Kidney epithelial cell (primary cell): ENCODE measurements at places on chromosomes 3 and 15.

DNA sequence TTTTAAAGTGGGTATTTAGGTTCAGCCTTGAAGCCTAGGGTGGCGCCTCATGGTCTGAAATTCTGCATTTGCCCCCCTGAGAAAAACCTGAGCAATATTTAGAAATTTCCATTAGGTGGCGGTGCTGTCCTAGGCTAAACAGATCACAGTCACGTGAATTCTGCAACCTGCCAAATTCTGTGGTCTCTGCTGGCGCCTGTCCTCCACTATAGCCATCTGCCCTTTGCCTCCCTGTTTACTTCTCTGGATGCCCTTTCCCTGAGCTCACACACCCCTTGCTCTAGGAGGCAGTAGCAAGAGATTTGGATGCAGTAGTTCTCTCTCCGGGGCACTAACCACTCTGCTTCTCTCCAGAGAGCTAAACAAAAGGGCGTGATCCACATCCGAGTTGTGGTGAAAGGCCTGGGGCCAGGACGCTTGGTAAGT lies 9.1 kb downstream of the MRPS11 start:
- no peak for DNase-seq

DNA sequence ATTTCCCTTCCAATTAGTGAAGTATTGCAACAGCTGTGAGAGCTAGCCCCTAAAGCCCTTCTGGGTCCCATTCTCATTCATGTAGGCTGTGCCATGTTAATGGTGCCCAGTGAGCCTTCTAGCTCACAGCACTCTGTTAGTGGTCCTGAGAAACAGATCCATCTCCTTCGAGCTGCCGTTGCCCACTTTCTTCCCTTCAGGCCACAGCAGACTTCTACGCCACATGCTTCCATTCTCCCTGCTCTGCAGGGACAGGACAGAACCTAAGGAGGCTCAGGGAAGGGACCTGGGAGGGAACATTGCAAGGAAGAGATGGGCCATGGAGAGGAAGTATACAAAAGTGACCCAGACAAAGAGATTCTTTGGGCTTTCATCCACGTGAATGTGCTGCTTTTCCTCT lies 11.7 kb upstream of the STARD5 start:
- no peak for DNase-seq

GRCh38 chr3:64276131-64276530 lies 50.9 kb upstream of the PRICKLE2 start:
- no peak for DNase-seq

DNA sequence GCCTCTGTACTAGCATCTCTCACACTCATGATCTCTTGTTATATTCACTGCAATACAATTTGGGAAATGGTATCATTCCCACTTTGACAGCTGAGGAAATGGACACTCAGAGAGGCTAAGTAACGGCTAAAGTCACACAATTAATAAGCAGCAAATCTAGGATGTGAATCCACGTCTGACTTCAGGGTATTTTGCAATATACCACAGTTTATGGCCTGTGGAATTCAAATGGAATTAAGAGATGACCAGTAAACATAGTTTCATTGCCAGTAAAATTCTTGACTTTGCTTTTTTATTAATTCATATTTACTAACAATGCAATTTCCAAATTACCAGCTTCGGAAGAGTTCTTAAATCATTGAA lies 61.1 kb downstream of the CCNL1 start:
- DNase-seq, result no peak

GRCh38 chr3:169172535-169172934 lies 491.0 kb downstream of the MECOM start:
- DNase-seq, result no peak

DNA sequence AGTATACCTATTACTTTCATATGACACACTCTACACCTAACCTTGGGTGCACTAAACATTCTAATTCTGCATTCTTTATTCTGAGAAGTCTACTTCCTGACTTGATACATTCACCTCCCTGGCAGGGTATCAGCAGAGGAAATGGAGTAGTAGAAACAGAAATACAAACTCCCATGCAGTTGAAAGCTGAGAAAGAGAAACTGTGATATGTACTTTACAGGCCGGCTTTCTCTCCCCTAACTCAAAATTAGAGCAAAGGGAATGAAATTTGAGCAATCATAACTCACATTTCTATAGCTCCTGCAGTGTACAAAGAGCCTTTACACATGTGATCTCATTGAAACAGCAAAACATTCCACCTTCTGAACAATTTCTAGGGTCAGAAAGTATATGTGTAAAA lies 135.5 kb upstream of the COL8A1 start:
- DNase-seq, result no peak

GRCh38 chr3:118809696-118810498 lies 224.7 kb downstream of the IGSF11 start:
- no peak for DNase-seq

DNA sequence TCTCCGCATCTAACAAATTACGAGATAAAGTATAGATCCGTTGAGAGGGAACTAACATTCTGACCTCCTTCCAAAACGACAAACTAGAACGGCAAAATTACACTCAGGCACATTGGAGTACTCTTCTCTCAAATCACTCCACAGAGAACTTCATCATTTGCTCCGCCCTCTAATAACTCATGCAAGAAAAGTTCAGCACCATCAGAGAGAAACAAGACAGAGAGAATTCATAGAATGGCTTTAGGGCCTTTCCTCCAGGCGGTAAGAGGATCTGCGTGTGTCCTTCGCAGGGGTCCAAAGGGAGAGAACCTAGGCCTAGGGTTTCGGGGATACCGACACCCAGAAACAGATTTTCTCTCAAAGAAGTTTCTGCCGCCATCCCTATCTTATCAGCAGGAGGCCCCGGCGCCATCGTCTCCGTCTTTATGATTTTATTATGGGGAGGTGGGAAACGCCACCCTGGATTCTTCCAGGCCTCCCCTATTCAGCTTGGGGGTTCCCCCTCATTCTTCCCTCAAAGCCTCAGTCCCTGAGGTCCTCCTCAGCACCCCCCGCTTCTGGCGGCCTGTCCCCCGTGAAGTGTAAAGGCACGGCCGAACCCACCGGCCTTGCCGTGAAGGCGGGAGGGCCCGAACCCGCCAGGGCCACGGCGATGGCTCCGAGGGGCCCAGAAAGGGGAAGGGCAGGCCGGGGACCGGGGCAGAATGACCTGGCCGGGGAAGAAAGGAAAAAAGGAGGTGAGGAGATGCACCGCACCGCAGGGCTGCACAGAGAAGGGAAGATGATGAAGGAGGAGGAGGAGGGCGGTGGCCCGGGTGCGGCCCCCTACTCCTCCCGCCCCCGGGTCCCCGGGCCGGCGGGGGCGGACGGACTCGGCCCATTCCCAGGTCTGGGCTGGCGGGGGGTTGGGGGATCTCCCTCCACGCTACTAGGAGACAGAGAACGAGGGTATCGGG lies 768 bp downstream of the UBXN7 start:
- DNase-seq, result peak; percentile 47

DNA sequence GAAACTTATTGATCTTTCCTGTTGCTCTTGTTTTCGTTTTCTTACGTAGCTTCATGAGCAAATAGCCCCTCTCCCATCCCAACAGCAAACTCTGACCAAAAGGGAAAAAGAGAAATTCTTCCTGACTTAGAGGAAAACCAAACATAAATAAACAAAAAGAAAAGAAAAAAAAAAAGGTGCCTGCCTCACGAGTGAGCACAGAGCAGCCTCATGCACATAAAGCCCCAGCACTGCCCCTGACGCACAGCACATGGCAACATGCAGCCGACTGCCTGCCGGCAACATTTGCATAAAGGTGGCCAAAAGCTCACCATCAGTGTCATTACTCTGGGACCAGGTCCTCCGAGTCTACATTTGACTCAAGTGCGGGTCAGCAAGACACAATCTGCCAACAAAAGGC lies 6.4 kb downstream of the POC1A start:
- no peak for DNase-seq

DNA sequence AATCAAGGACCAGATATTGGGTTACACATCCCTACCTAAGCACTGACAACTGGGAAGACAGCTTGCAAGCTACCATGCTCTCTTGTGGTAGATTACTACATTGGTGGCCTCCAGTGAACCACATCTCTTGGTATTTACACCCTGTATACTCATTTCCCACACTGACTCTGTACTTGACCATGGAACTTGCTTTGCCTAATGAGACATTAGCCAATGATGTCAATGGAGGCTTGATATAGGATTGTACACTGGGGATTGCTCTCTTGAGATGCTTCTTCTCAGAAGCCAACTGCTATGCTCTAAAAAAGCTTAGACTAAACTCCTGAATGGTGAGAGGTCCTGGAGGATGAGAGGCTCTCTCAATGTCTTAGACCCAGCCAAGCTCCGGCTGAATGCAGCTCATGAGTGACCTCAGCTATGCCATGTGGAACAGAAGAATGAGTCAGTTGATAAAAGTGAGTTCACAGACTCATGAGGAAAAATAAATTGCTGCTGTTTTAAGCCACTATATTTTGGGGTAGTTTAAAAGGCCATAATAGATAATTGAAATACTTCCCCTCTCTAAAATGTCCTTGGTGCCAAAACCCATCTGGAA lies 61.5 kb upstream of the GALNT15 start:
- DNase-seq, result no peak

GRCh38 chr15:92853222-92853621 lies 46.9 kb upstream of the CHD2 start:
- no peak for DNase-seq

DNA sequence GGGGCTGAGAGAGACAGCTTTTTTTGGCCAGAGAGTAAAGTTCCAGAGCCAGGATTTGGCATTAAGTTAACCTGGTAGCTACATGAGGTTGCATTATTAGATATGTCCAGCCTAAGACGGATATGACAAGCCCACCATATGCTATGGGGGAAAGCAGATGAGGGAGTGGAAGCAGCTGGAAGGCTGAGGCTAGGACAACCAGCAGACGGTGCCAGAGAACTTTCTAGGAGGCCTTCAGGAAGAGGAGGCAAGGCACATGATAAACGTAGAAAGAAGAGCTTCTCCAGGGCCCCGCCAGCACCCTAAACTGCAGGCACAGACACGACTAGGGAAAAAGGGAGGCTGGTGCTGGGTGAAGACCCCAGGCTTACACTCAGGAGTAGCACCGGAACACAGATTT lies 87.0 kb downstream of the CTNNB1 start:
- DNase-seq, result no peak

- DNase-seq, result no peak
These were observed 55.4 kb downstream of the DCBLD2 start for GRCh38 chr3:98846101-98846500.

GRCh38 chr3:186605561-186606545 lies 7.0 kb upstream of the AHSG start:
- no peak for DNase-seq

- DNase-seq, result no peak
These were observed 373.1 kb upstream of the ADAMTS9 start for GRCh38 chr3:65060904-65061303.

GRCh38 chr15:35748105-35748504 lies 202.1 kb upstream of the DPH6 start:
- DNase-seq, result no peak

DNA sequence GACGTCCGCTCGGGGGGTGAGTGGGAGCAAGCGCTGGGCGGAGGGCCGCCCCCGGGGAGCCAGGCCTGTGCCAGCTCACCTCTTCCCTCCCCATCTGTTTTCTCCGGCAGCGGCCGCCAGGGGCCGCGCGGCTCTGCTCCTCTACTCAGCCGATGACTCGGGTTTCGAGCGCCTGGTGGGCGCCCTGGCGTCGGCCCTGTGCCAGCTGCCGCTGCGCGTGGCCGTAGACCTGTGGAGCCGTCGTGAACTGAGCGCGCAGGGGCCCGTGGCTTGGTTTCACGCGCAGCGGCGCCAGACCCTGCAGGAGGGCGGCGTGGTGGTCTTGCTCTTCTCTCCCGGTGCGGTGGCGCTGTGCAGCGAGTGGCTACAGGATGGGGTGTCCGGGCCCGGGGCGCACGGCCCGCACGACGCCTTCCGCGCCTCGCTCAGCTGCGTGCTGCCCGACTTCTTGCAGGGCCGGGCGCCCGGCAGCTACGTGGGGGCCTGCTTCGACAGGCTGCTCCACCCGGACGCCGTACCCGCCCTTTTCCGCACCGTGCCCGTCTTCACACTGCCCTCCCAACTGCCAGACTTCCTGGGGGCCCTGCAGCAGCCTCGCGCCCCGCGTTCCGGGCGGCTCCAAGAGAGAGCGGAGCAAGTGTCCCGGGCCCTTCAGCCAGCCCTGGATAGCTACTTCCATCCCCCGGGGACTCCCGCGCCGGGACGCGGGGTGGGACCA lies 632 bp upstream of the CRELD1 start:
- DNase-seq, result no peak

DNA sequence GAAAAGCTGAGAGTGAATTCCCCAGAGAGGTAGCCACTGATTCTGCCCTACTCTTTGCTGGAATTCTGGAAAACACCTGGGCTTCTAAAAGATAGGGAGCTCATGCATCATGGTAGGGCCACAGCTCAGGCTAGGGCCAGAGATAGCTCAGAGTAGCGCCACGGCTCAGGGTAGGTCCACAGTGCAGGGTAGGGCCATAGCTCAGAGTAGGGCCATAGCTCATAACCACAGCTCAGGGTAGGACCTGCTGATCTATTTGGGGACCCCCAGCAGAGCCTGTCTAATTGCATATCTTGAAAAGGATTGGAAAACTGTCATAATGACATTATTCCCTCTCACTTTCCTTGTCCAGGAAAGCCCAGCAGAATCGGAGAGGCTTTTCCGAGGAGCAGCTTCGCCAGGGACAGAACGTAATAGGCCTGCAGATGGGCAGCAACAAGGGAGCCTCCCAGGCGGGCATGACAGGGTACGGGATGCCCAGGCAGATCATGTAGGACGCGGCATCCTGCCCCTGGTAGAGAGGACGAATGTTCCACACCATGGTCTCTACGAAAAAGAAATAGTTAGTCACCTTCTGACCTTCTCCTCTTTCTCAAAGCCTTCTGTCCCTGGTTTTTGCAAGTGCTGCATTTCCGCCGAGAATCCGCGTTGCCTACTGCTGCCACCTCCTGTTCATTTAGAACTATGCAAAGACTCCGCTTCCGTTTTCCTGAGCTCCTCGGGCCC lies 14.5 kb downstream of the TAGLN3 start:
- DNase-seq, result no peak

- DNase-seq, result no peak
These were observed 156.1 kb downstream of the TBL1XR1 start for GRCh38 chr3:177041021-177041729.

DNA sequence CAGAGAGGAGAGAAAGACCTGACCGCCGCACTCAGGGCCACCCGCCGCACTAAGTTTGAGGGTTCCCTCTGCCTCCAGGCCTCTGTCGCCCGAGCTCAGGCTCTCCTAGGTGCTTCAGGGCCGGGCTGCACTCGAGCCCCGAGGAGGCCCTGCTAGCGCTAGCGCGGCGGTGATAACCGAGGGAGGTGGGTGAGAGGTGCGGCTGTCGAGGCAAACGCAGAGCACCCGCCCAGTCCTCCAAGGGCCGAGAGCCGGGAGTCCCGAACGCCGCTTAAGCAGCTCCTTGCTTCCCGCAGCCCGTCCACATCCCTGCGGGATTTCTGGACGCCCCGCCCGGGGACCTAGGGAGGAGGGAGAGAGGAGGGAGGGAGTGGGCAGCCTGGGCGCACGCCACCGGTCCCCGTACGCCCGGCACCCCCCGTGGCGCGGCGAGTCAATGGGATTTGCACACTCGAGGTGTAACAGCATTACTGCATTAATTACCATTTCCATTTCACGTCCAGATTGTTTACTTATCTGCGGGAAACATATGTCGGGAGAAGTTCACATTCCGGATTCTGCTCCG lies 6.8 kb downstream of the SOX14 start:
- DNase-seq, result no peak
